Right forelimb (tissue), 1 donor: ENCODE measurements at places on chromosomes 3 and 15.
A peak's percentile ranks its signal among the peaks of the same experiment; 100 is the strongest.

GRCh38 chr3:117349566-117349965 is 640.0 kb downstream of the TUSC7 start:
- no peak for DNase-seq

- DNase-seq = no peak
Observed at GRCh38 chr15:72302955-72303354, 17.0 kb downstream of the CELF6 start.

- no peak for DNase-seq
Observed at GRCh38 chr3:195777975-195778374, 33.8 kb downstream of the MUC4 start.

GRCh38 chr15:21260966-21261395 is 179.3 kb downstream of the POTEB3 start:
- DNase-seq = no peak

DNA sequence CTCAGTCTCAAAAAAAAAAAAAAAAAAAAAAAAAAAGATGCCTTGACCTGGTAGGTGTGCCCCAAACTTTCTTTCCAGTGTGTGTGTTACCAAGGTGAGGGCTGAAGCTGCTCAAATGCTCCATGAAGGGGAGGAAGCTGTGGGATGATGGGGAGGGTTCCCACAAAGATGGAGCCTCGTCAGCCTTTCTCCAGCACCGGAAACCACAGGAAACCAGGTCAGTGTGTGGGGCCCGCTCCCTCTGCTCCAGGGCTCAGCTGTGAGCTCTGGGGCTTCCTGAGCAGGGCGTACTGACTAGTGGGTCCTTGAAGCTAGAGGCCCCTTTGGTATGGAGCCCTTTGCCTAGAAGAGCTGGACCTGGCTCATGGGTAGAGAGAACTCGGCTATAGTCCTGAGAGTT is 681 bp upstream of the IL17RE start:
- no peak for DNase-seq

DNA sequence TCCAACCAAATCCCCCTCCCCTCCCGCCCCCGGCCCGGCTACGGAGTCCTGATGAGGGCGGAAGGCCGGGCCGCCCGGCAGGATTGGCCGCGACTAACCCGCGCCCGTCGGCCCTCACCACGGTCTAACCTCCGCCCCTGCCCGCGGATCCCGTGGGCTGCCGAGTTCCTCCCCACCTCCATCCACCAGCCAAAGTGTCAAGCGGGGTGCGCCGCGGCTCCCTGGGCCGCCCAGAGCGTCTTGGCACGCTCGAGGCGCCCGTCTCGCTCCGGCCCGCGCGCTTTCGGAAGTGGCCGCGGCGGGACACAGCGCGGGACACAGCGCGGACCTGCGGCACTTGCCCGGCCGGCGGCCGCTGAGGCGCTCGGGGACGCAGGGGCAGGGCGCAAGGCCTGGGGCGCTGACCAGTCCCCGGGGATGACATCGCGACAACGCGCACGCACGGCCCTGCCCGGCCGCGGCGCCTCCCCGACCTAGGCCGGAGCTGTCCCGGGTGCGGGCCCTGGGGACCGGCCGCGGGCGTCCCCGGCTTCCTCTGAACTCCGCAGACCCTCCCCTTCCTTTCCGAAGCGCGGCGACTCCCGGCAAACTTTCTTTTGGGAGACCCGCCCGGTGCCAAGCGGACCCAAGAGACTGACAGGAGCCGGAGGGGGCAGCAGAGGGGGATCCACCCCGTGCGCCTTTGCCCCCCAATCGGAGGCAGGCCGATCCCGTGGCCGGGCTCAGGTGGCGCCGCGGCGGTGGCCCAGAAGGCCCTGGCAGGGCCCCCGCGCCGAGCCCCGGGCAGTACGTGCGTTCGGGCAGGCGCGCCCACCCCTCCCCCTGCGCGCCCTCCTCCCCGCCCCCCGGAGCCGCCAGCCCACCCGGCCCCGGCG is 112.8 kb upstream of the ICE2 start:
- DNase-seq = peak; percentile 70

DNA sequence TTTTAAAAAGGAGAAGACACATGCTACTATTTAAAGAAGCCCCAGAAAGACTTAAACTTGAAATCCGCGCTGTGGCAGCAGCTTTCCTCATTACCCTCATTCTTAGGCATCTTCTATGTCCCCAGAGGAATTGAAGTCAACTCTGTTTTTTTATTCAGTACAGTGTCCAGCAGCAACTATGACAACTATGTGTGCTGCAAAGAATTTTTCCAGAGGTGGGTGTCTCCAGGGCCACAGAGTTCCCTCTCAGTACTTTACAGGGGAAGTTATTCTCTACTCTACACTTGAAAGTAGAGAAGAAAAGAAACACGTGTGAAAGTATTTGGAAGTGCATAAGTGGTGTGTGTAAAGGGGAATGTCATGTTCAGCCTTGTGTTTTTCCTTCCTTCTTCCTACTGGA is 32.0 kb downstream of the GATM start:
- no peak for DNase-seq

DNA sequence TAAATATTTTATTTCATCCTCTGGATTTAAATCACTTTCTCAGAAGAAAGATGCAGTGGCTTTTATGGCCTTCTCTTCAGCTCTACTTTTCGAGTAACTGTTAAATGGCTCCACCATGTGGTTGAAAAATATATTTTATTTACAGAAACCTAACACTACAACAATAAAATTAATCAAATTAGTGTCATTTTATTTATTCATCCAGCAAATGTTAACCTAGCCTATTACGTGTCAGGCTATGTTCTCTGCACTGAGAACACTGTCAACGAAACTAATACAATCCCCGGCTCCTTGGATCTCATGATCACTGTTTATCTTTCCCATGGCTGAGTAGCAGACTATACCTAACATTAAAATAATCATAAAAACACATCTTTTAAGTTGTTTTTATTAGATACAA is 148.0 kb upstream of the OSTN start:
- DNase-seq = no peak

- no peak for DNase-seq
Observed at GRCh38 chr3:152558386-152558785, 276.5 kb upstream of the P2RY1 start.

DNA sequence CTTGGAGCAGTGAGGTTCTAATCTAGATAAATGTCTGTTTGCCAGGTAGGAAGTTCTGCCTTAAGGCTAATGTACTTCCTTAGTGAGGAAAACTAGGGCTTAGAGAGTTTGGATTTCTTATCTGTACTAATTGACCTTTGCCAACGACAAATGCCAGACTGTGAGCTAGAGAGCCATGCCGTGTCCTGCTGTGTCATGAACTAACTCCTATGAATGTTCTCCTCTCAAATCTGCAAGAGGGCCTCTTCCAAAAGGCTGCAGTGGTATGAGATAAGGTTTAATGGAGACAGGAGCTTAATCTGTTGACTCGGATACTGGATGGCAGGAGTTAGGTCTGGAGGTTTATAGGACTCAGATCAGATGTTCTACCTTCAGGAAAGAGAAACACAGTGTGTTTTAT is 524.9 kb downstream of the NTRK3 start:
- no peak for DNase-seq

DNA sequence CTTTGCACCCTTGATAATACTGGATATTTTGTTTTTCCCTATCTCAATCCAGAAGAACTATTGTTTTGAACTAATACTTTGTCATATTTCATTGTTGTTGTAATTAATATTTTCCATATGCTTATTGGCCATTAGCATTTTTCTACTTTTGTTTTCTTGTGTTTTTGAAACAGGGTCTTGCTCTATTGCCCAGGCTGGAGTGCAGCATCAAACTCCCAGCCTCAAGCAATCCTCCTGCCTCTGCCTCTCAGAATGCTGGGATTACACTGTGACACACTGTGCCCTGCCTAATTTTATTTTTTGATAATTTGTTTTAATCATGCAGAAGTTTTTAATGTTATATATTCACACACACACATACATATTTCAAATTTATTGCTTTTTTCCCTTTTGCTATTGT is 3.4 kb upstream of the RPS27L start:
- no peak for DNase-seq
